Common myeloid progenitor, CD34-positive (primary cell): ENCODE measurements at places on chromosomes 12 and 14.

DNA sequence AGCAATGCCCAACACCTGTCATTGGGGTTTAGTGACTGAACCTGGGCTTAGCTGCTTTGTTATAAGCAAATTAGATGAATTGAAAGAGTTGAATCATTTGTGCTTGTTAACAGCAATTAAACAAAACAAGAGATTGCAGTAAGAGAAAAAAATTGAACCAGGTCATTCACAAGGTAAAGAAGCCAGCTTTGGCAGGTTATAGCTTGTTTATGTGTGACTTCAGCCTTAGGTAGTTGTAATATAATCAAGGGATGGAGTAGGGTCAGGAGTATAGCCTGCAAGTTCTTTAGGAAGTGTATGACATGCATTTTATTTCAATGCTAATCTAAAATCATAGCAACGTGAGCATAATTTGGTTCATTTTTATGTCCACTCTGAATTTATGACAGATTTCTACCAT is 63.4 kb upstream of the PLEKHG3 start:
- DNase-seq, result no peak

DNA sequence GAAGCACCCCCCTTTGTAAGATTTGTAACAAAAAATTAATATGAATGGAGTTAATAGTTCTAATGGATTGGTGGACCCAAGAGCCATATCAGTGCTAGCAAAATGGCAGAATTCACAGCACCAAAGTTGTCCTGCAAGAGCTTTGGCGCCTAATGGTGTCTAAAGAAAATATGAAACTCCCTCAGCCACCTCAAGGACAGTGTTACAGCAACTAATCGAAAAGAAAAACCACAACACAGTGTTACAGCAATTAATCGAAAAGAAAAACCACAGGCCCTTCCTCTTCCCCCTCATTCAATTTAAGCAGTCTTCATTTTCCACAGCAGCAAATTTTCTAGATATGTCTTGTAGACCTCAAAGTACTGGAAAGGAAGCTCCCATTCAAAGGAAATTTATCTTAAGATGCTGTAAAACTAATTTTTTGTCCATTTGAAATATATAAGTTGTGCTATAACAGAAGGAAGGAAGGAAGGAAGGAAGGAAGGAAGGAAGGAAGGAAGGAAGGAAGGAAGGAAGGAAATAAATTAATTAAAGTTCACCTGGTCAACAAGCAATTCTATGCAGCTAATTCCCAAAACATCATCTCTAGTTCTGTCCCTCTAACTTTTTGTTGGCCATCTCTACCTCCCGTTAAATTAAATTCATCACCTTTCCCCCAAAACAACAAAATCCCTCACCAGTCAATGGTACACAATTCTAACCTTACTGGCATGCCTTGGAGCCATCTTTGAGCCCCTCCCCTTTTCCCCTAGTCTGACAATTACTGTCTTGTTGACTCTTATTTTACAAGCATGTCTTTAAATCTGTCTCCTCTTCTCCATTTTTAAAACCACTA is 17.4 kb downstream of the LRP6 start:
- DNase-seq, result peak; percentile 17

- DNase-seq, result no peak
These were observed 445.4 kb downstream of the BCL11B start for GRCh38 chr14:98826618-98827017.

DNA sequence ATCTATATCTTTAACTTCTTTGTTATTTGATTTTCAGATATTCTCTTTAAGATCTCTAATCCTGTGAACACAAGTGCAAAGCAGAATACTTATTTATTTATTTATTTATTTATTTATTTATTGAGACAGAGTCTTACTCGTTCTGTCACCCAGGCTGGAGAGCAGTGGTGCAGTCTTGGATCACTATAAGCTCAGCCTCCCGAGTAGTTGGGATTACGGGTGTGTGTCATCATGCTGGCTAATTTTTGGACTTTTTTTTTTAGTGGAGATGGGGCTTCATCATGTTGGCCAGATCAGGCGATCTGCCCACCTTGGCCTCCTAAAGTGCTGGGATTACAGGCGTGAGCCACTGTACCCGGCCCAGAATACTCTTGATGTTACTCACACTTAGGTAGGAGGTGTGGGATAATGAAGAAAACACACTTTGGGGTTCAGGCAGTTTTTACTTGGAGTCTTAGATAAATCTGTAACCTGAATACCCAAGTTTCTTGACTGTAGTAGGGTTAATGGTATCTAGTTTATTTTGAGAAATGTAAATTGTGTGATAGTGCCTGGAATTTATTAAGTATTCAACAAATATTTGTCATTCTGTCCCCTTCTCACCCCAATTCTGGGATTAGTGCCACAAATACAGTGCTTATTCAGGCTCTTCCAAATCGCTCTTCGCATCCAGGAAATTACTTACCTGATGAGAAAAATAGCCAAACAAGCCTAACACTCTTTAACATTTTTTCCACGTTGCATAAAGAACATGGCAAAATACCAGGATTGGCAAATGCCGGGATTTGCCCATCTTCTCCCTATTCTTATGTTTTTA is 33.0 kb downstream of the METAP2 start:
- no peak for DNase-seq

- no peak for DNase-seq
These were observed 33.0 kb downstream of the HIGD1C start for GRCh38 chr12:50985322-50985721.

GRCh38 chr12:119671070-119671469 is 3.1 kb downstream of the PRKAB1 start:
- no peak for DNase-seq

GRCh38 chr14:102097441-102098135 is 10.7 kb upstream of the HSP90AA1 start:
- no peak for DNase-seq

DNA sequence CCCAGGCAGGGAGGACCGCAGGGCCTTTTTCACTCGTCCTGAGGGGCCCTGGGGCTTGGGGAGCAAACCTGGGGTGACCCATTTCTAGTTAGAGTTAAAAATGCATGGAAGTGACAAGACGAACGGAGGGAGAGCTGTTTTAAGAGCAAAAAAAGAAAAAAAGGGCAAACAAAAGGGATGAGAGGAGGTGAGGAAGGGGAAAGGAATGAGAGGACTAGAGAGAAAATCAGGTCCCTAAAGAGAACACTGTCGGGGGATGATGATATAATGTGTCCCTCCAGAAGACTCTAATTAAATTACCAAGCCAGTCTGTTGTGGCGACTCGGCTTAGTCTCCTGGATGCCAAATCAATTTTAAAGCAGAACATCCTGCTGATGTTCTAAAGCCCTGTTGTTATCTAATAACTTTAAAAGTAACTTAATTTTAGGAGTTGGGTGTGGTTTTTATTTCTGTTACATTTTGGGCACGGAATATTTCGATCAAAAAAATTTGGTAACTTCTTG is 1.1 kb downstream of the ANO6 start:
- no peak for DNase-seq

GRCh38 chr14:61765225-61765943 is 3.2 kb downstream of the SNAPC1 start:
- DNase-seq, result no peak
